SIG-M5 (cell line): ENCODE measurements at places on chromosomes 4 and X.

- DNase-seq: no peak
Observed at GRCh38 chr4:7779432-7779768, 160.3 kb downstream of the AFAP1 start.

DNA sequence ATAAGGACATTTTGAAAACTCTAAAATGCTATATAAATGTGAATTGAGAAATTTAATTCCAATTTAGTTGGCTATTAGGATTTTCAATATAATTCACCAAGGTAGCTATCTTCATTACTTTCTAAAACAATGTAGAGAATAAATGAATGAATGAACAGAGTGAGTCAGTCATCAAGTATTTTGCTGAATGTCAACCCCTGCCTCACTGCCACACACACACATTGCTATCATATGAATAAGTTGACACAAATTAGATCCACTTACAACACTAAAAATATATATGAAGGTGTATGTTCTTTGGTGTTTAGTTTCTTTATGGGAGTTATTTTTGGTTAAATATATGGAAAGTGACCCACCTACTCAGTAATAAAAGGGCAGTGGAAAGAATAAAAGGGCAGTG is 141.4 kb upstream of the SMIM10 start:
- no peak for DNase-seq

GRCh38 chr4:153322791-153323190 is 21.7 kb upstream of the MND1 start:
- DNase-seq: no peak

- no peak for DNase-seq
Observed at GRCh38 chr4:145736241-145736831, 56.4 kb downstream of the C4orf51 start.

DNA sequence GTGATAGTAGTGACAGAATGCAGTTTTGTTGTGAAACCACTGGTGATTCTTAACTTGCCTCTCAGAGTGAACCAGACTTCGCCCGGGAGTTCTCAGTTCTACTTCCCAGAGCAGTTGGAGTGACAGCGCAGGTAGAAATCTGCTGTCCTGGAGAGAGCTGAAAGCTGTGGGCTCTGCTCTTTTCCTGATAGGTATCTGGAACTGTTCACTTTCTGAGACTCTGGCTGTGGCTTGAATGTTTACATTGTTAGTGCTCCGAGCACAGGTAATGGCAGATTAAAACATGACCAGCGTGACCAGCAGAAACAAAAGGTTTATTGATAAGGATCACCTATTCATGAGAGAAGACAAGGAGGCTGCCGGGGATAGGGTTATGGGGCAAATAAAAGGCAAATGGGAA is 360.7 kb downstream of the BMPR1B start:
- no peak for DNase-seq

DNA sequence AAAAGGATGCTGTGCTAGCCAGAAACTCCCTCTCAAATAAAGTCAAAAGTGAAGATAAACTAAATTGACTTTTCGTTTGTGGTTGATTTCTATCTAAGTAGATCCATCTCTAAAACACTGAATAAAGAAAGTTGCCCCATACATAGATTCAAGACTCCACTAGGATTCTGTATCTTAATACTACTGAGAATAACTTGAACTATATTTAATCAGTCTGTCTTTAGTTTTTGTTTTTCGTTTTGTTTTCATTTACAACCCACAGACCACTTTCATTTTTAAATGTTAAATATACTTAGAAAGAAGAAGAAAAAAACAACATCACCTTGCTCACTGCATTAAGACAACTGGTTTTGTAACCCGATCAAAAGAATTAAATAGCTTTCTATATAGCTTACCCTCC is 655.0 kb downstream of the RPA4 start:
- no peak for DNase-seq

GRCh38 chr4:121819216-121819965 is 4.3 kb downstream of the CCNA2 start:
- DNase-seq: no peak

DNA sequence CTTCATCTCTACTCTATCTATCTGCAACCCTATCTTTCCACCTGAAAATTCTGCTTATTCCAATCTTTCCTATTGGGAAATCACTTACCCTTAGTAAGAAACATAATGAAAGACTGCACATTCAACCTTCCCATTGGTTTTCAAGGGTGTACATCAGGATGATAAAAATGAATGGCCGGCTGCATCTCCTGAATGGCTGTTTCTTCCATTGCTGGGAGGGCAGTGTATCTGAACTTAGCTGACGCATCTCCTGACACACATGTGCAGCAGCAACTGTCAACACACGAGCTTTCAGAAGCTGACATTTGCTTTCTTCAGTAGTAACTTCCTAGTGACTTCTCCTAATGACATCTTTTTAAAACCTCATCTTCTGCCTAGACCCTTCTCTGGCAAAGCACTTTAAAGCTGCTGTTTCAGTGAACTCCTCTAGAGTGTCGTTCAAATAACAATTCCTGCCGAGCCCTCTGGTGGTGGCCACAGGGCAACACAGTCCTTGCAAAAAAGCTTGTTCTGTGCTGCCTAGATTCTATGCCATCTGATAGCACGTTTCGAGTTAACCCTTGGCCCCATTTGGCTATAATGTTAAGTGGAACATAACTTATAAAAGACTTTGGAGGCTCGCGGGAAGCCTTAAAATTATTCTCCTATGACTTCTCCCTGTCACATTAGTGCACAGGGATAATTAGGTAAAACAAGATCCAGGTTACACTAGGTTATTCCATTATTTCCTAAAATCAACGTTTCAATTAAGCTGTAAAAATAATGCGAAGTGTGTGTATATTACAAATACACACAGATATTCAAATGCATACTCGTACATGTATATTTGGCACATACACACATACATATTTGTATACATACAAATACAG is 2340.7 kb downstream of the PCDH7 start:
- DNase-seq: no peak
